ENCODE measurements at places on chromosomes 4 and X.

GRCh38 chr4:74504212-74504611, 59.3 kb downstream of the AREG start:
- DNase-seq: no peak

DNA sequence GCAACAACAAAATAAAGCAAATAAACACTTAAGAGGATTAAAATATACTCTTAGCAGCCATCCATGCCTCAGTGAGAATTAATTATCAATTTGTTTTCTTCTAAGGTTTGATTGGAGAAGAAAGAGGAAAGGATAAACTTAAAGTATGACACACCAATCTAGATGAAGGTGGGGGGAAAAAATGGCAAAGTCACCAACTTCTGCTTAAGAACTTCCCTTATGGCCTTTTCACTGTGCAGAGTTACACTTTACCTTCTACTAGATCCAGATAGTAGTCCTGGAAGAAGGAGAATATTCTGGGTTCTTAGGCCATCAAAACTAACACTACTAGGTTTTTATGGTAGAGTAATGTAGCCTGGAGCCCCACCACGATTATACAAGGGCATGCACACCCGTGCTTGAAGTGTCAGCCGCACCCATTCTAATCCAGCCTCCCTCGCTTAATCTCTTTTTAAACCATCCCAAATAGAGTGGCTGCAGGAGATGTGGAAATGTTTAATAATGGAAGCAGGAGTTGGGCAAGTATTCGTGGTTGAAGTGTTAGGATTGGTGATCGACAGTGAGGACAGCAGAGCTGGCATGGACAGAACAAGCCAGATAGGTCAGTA, 14.1 kb downstream of the ENPEP start:
- DNase-seq: no peak

DNA sequence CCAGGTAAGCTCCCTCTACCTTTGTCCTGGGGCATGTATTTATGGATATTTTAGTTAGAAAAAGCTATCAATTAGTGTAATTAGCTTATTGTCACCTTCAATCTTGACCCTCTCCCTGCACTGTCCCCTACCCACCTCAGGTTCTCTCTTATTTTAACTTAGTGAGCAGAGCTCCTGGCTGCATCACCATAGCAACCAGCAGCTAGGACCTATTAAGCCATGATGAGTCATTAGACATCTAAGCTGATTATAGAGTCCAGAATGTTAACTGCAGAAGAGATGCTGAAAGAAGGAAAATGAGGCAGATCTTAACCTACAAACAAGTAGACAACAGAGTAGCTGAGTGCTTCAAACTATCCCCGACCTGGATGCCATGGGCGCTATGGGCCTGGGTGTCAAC, 36.6 kb downstream of the MAGEE2 start:
- DNase-seq: no peak

GRCh38 chr4:91113130-91113706, 986.0 kb downstream of the CCSER1 start:
- no peak for DNase-seq

DNA sequence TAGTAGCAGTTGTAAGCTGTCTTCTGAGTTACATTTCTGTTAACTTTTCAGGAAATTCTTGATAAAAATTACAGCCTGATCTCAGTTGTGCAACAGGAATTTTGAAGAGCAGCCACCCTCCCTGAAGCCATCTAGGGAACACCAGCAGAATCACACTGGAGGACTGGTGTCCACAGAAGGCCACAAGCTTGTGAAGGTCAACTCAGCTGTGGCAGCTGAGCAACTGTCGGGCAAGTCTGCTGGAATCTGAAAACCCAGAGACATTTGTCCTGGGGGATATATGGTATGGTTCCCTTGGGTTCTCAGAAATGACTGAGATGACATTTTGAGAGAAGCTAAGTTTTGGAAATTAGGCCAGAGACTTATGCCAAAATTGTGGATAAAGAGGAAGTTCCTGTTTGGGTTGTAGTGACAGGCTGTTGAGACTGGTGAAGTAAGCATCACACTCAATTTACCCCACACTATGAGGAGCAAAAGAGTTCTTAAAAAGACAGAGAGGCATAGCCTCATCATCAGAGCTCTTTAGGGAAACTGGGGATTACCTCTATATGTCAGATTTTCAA, 78.1 kb upstream of the TNIP3 start:
- no peak for DNase-seq

DNA sequence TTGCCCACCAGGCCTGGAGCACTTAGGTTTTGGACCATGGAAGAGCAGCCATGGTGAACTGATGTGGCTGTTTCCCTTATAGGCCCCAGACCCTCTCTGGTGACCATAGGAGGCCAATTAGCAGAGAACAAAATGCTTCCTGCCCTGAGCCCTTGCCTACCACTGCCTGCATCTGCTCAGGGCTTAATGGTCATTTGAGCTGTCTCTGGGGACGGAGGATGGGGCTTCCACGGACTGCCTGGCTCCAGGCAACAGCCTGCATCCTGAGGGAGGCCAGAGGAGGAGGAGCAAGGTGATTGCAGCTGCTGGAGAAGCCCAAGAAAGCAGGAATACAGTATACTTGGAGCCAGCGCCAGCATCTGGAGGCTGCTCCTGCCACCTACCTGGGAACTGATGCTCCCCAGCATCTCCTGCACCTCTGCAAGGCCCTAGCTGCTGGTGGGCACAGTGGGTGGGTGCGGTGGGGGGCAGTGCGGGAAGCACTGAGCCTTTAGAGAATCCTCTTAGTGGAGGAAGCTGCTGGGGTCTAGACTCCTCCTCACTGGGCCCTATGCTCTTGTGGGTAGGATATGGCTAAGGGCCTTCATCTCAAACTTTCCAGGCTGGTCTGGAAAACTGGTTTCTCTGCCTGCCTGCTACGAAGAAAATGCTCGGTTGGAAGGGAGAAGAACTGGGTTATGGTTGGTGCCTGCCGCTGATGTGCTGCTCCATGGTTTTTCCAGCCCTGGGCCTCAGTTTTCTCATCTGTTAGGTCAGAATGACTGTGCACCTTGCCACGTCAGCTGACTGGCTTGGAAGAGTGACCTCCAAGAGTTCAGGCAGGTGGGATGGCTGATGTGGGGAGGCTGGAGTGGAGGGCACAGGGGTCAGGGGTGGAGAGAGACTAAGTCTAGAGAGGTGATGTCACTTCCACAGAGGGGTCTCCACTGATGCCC, 158.8 kb upstream of the PJA1 start:
- DNase-seq: no peak

DNA sequence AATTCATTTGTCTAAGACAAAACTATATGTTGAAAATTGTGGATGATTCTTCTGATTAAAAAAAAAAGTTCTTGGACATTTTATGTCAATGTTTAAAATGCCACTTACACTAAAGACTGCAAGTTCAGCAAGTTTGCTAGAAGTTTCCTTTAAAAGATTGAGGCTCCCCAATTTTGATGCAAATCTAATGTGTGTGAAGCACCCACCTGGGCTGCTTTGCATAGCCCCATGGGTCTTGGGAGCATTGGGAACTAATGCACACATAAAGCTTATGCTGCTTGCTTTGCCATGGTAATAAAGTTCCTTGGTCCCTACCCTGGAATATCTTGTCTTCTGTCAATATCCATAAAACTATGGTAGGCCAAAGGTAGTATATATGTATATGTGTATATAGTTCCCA, 725.9 kb upstream of the GRID2 start:
- DNase-seq: no peak

All from AG09309 (cell line).